ENCODE measurements at places on chromosomes 16 and 17.

GRCh38 chr16:70746708-70747424 lies 54.1 kb downstream of the VAC14 start:
- DNase-seq: no peak

DNA sequence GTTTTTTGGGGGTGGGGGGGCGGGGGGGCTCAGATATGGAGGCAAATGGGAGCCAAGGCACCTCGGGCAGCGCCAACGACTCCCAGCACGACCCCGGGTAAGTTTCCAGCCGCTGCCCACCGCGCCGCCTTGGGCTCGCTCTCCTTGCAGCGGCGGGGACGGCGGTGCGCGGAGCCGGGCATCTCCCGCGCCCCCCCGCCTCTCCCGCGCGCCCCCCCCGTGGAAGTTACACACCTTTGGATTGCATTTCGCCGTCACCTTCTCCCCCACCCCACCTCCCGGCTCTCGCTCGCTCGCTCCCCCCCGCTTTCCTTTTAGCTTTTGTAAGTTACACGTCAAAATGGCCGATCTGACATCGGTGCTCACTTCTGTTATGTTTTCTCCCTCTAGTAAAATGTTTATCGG lies 387 bp downstream of the MSI2 start:
- DNase-seq: no peak

GRCh38 chr16:23508589-23509440 lies 1.5 kb downstream of the GGA2 start:
- DNase-seq: no peak

- no peak for DNase-seq
Measured at GRCh38 chr16:29000019-29000418, 15.2 kb downstream of the LAT start.

GRCh38 chr17:44355642-44356099 lies 8.0 kb downstream of the FAM171A2 start:
- no peak for DNase-seq

- no peak for DNase-seq
Measured at GRCh38 chr17:33028778-33029177, 37.1 kb downstream of the SPACA3 start.

- DNase-seq: no peak
Measured at GRCh38 chr17:9811537-9811936, 10.3 kb downstream of the GSG1L2 start.

GRCh38 chr17:6488008-6488539 lies 43.8 kb downstream of the PIMREG start:
- DNase-seq: no peak

- peak; percentile 49 for DNase-seq
Measured at GRCh38 chr17:38578229-38579082, 27.3 kb downstream of the SRCIN1 start.

DNA sequence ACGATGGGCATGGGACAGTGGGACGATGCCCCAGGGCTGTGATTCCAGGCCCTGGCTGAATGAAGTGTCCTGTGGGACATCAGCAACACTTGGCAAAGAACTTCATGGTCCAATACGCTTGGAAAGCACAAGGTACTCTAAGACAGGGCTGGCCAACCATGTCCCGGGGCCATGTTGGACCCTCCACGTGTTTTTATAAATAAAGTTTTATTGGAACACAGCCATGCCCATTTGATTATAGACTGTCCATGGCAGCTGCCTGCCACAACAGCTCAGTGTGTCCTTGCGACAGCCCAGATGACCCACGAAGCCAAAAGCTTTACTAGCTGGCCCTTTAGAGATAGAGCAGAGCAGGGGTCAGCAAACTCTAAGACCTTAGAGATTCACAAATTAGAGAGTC lies 282.1 kb downstream of the C16orf95 start:
- DNase-seq: no peak

DNA sequence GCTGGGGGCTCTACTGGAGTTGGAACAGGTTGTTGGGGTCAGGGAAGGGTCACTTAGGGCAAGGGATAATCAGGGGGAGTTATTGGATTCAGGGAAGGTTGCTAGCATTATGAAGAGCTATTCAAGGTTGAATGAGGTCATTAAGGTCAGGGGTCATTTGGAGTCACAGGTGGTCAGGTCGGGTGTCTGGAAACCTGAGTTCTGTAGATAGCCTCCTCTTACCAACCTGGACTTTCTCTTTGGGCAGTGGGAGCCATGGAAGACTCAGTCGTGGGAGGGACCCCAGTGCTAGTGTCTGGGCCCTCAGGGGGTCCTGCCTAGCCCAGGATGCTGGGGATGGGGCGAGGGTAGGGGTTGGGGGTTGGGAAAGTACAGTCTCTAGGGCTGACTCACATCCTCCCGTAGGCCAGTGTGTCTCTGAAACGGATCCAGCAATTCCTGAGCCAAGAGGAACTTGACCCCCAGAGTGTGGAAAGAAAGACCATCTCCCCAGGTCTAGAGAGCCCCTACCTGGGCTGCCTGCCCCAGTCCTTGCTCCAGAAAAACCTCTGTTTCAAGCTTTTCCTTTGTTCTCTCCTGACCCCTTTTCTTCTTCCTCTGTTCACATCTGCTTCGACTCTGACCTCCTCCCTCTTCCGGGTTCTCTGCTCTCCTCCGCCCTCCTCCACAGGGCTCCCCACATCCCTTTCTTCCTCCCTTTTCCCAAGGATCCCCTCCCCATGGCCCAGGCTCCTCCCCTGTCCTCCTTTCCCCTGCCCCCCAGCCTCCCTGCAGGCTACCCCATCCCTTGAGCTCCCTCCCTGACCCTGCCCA lies 33.5 kb downstream of the ABCC3 start:
- DNase-seq: no peak

DNA sequence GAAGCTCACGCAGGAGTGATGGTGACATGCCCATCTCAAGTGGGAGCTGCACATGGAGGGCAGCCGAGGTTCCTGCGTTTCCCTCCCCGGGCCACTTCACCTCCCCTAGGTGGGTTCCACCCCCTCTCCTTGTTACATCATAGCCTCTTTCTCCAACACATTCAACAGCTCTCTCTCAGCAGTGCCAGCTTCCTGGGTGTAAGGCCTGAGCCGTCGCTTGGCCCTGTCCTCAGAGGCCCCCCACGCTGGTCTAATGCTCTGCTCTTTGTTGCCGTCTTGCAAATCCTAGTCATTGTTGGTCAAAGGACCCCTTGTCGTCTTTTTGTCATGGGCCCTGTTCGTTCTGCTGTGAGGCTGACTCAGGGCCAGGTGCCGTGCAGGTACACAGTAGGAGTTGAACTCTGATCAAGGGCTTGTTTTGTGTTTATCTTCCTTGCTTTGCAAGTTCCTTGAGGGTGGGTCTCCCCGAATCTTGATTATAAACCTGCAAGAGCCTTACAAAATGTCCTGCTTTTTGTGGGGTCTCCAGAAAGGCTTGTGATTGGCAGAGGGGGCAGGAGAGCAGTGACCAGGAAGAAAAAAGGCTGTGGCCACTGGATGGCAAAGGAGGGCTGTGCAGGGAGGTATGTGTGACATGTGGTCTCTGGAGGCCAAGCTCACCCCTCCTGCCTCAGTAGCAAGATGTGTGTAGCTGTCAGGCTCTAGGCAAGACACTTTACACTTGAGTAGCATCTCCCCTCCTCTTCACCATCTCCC lies 136.6 kb downstream of the CCDC182 start:
- DNase-seq: no peak

DNA sequence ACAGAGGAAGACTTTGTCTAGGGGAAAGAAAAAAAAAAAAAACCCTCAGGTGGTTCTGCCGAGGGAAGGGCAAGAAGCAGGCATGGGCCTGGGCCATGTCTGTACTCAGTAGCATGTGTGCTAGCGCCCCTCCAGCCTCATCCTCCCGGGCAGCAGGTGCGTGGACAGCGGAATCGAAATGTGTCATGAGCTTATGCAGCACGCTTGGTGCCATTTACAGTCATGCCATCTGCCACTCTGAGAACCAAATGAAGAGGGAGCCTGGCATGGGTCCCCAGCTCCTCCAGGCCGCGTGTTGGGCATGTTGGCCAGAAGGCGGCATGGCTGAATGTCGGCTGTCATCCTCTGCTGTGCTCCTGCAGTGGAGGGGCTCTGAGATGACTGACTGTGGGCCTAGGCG lies 31.4 kb downstream of the CRAMP1 start:
- no peak for DNase-seq

- DNase-seq: no peak
Measured at GRCh38 chr17:80820331-80820730, 171.3 kb upstream of the CHMP6 start.

GRCh38 chr16:73020409-73020884 lies 27.5 kb downstream of the ZFHX3 start:
- no peak for DNase-seq

- no peak for DNase-seq
Measured at GRCh38 chr17:63925615-63926014, 6.5 kb downstream of the CD79B start.

DNA sequence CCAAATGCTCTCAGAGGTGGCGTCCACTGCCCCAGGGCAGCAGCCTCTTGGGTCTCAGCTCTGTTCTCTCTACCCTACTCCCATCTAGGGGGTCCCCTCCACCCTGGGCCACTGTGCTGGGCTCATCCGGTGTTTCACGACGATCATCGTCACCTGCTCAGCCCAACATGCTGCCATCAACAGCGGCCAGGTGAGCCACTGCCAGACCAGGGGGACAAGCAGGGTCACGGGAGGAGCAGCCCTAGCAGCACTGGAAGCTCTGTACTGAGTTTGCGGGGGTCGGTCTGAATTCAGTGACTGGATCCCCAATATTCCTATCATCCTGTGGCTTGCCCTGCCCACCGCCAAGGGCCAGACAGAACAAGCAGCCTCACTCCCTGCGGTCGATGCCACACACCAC lies 16.0 kb downstream of the ALOX12B start:
- no peak for DNase-seq

GRCh38 chr17:79789943-79790804 lies 6.7 kb downstream of the CBX8 start:
- peak; percentile 59 for DNase-seq

DNA sequence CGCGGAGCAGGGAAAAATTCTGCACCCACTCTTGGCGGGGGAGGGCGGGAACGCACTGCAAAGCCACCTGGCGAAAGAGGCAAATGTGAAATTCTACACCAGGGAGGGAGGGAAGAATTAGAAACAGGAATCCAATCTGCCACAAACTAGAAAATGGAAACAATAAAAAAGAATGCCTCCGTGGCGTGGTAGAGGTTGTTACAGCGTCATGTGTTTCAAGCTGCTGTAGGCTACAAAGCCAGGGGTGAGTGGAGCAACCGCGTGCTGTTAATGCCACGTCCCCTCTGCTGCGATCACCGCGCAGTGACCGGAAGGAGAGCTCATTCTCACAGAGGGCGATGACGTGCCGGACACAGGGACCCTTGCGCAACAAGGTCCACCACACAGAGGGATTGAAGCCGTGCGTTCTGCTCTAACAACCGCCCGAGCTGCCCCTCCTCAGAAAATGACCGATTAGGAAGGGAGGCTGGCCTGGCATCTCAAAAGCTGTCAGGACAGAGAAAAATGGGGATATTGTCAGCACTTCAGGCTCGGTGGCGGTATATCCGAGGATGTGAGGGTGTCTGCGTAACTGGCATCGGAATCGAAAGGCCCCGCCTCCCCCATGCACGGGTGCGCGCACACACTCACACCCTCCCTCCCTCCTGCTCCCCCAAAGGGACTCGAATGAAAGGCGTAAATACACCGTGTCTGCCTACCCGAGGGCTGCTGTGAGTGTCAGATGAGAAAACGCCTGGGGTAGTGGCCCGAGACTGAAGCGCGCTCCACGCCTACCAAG lies 70.8 kb upstream of the TNRC6C start:
- peak; percentile 44 for DNase-seq

DNA sequence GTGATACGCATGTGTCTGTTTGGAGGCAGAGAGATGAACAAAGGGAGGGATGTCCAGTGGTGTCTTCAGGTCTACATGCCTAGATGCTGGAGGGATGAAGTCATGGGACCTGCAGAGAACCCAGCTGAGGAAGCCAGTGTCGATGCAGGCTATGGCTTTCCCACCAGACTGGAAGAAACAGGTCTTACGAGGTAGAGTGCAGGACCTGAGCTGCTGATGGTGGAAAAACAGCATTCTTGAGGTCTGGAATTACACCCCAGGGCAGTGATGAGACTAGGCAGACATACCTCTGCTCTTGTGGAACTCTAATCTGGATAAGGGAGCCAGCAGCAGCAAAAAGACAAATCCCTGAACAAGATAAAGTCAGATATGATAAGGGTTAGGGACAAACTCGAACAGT lies 37.4 kb downstream of the ARSG start:
- DNase-seq: no peak

DNA sequence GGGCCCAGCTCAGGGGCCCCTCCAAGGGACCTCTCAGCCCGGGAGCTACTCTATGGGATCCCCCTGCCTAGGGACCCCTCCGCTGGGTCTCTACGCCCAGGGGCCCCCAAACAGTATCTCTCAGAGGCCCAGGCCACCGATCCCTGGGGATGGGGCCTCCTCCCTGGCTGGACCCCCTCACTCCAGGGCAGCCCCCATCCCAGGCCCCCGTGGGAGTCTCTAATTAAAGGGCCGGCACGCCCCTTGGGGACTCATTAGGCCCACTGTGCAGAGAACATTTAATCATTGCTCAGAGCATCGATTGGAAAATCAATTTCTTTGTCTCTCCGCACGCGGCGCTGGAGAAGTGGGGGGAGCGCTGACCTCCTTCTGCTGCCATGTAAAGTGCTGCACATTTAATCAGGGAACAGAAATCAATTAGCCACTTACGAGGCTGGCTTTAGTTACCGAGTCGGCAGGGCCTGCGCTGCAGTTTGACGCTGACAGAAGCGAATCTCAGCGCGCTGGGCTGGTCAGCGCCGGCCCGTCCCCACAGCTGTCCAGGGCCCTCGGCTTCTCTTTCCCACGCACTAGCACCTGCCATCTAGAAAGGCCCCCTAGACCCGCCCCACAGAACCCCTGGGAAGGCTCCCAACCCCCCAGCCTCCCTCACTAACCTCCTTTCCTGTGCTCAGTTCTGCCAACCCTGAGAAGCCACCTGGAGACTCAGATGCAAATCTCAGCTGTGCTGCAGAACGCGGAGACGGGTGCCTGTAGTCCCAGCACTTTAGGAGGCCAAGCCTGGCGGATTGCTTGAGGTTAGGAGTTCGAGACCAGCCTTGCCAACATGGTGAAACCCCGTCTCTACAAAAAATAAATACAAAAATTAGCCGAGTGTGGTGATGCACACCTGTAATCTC lies 20.2 kb upstream of the C1QL1 start:
- DNase-seq: no peak
